ENCODE measurements at places on chromosomes 3 and 15.

DNA sequence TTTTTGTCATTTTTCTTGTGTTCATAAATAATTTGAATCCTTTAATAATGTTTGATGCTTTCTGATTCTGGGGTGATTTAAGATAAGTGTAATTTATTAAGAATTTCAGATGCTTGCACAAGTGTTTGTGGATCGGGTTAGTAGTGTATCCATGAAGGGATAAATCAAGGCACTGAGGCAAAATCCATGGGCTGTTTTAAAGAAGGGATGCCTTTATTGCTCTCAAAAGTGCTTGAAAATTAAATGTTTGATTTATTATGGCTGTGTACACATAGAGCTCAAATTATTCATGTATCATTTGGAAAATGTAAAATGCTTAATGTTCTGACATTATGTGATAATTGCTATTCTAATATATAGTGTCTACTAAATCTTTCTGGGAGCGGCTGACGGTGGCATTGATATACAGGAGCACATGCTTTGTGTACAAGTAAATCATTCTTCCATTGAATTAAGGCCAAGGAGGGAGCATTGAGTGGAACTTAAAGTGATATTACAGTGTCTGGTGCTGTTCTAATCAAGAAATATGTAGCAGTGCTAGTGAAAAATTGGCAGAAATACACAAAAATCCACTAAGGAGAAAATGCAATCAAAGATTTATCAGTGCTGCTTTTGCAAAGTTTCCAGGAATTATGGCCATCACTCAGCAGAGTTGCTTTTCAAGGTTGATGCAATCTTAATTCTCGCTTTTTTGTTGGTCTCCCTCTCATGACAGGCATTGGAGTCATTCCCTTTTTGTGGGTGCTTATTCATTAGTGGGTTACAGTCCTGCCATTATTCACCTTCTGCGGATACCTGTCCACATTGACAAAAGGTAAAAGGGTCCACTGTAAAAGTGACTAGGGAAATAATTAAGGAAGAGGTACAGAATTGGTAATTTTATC is 181.6 kb downstream of the MFSD1 start:
- DNase-seq, result no peak

- DNase-seq, result no peak
Observed at GRCh38 chr15:40525855-40526254, 39.0 kb downstream of the CCDC32 start.

- no peak for DNase-seq
Observed at GRCh38 chr3:193851941-193852674, 259.1 kb downstream of the OPA1 start.

DNA sequence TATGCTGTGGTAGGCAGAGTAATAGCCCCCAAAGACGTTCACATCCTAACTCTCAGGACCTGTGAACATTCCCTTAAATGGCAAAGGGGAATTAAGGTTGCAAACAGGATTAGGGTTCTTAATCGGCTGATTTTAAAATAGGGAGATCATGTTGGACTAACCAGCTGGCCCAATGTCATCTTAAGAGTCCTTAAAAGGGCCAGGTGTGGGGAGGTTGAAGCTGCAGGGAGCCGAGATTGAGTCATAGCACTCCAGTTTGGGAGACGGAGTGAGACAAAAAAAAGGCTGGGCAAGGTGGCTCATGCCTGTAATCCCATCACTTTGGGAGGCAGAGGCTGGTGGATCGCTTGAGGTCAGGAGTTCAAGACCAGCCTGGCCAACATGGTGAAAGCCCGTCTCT is 1.6 kb upstream of the FLNB start:
- no peak for DNase-seq

DNA sequence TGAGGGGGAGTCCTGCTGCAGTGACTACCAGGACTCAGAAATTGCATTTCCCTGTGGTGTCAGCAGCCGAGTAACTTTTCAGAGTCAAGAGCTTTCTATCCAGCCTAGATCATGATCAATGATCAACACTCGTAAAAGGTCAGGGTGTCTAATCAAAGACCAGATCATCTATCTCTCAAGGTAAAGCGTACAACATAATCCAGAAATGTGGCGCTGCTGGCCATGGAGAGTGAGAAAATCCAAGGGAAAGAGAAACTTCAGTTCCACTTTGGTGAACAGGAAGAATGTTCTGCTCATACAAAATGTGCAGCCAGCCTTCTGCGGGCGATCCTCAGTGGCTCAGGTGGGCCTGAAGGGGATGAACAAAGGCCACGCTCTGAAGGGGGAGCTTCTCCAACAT is 1005.8 kb upstream of the NR2F2 start:
- no peak for DNase-seq
